SK-N-MC (cell line): ENCODE measurements at places on chromosomes 2 and 18.

- DNase-seq, result no peak
These were observed 33.1 kb downstream of the EN1 start for GRCh38 chr2:118814368-118814767.

DNA sequence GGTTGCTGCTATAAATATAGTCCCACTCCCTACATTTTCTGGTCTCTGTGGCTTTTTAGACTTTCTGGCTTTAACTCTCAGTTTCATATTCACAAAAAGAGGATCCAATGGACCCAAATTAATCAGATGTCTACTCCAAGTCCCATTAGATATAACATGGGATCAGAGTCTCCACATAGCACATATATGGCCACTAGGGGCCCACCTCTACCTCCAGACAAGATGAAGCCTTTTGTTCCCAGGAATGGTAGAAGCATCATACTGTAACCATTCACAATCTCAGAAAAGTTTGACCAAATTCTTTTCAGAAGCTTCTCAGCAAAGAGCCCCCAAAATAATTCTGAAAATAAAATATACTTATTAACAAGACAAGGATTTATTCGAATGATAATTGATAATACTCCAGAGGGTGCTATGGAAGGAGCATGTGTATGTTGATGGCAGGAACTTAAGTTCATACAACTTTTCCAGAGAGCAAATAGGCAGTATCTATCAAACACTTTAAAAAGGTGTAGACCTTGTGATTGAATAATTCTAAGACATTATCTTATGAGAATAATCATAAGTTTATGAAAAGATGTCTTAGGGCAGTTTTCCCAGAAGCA lies 382.3 kb upstream of the CRIM1 start:
- DNase-seq, result no peak

DNA sequence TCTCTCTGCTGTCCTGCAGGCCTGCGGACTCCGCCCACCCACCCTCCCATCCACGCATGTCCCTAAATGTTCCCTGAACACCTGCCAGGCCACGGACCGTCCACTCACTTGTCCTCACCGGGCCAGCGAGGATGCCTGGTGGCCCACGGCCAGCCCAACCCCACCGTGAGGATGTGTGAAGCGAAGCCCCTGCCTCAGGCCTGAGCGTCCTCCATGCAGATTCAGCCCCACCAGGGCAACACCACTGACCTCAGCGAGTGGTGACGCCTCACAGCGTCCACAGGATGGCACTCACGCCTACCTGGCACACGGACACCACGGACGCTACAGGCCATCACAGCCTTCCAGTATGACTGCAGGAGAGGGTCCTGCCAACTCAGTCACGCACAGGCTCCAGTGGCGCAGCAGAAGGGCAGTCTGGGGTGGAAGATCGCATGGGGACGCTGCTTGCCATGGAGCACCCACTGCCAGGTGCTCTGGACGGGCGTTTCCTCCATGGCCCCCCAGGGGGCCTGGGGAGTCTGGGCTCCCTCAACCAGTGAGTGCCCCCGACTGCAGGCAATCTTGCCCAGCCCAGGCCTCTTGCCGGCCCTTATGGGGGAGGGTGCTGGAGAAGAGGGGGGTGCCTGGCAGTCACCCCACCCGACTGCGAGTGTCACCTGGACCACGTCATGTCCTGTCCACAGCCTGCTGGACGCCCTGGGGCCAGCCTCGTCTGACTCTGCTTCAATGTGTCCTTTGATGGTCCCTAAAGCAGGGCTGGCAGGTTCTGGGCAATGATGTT lies 25.4 kb downstream of the HDAC4 start:
- no peak for DNase-seq

DNA sequence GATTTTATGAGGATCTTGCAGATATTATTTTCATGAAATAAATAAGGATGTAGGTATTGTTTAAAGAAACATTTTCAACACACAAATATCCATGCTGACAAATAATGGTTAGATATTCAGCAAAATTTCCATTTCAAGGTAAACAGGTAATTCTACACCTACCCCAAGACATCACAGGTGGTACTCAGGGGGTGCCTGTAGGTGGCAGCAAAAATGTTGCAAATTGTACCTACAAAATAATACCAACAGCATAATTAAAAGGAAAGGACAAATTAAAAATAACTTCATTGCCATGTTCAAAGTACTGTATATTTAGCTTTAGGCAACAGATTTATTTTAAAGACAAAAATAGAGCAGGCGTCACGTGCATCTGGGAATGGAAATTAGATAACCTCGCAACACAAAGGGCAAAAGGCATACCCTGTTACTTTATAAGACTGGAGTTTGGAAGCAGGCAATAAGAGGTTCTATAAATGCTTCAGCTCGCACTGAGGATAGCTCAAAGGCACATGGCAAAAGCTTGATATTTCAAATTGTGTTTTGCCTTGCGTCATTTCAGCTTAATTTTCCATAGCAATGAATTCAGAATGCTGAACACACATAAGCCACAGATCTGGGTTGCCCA lies 630.5 kb downstream of the TDRD15 start:
- DNase-seq, result no peak

DNA sequence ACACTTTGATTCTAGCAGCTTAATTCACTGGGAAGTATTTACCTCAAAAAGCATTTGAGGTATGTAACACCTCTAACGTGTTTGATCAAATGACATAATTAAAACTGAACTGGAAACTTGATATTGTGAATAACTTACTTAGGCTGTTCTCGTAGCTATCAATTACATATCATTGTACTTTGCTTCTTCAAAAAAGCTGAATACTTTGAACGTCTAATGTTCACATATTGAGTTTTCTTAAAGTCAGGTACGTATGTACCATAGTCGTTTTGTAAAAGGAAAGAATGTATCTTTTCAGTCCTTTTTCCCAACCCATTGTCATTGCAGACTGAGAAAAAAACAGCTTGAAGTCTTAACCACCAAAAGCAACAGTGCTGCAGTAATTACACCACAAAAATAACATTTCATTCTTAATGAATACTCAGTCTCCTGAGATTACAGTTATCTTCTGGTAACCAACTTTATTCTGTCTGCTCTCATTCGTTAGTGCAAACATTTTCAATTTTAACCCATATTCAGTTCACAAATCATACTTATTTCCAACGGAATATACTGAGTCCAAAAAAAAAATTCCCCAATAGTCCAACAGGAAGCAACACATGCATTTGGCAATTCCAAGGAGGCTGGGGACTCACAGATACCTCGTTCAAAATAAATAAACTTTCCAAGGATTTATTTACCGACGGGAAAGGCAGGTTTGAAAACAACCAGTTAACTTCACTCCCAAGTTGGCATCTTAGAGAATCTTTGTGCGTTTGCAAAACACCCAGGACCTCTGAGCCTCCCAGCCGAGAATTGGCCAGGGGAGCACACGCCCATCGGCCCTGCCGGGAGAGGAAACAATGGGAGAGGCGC lies 1.1 kb downstream of the CHN1 start:
- DNase-seq, result no peak

- DNase-seq, result no peak
These were observed 4.2 kb downstream of the CAPN10 start for GRCh38 chr2:240590681-240591111.

- no peak for DNase-seq
These were observed 203.0 kb downstream of the SOCS6 start for GRCh38 chr18:70491734-70492348.

GRCh38 chr2:44880125-44880483 lies 61.4 kb upstream of the SIX3 start:
- DNase-seq, result no peak

- no peak for DNase-seq
These were observed 145.3 kb downstream of the SPAG16 start for GRCh38 chr2:213429516-213429915.

DNA sequence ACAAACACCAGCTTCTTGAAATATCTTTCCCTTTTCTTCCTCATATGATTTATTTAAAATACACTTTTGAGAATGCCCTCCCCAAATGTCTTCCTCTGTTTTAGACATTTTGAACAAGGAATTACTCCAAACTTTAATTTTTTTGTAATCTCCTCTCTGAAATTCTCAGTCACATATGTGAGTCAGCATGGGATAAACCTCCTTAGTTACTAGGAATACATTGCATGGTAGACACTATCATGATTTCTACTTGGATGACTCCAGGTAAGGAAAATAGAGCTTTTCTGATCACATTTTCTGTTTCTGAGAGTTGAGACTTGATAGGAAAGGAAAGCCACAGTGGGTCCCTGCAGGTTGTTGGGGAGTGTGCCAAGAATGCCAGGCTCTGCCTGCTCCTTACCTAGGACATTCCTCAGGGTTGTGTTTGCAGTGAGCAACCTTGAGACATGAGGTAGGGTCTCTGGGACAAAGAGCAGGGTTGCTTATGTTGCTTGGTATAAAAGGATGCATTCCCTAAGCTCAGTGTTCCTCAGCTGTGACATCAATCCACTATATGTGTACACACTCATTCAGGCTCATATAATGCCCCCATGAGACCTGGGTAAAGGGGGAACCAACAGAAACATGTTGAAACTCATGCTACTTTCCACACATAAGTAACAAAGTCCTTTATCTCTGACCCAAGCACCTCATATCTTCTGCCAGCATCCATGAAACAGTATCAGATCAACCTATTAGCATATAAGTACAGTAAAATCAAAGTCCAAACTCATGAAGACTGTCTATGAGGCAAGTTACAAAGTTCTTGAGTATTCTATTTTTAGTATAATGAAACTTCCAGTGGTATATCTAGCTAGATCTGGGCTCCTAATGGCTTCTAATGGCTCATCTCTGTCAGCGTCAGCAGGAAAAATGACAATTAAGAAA lies 112.8 kb upstream of the SCN1A start:
- DNase-seq, result no peak

DNA sequence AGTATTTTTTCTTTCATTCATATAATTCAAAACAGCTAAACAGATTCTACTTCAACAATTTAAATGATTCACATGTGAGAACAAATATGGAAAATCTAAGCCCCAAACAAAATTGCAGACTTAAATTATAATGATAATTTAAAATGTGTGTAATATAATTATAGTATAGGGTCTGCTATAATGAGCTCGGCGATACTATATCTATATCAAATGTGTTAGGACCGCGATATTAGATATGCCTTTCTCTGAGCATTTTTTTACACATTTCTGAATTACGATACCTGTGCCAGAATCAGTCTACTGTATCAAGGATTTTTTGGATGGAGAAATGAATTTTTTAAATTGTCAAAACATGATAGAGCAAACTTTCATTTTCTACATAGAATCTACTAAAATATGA lies 808.8 kb upstream of the POU3F3 start:
- DNase-seq, result no peak

- DNase-seq, result no peak
These were observed 26.7 kb downstream of the FBLN7 start for GRCh38 chr2:112164876-112165275.

- no peak for DNase-seq
These were observed 131.0 kb downstream of the SNTG2 start for GRCh38 chr2:1081451-1082225.

DNA sequence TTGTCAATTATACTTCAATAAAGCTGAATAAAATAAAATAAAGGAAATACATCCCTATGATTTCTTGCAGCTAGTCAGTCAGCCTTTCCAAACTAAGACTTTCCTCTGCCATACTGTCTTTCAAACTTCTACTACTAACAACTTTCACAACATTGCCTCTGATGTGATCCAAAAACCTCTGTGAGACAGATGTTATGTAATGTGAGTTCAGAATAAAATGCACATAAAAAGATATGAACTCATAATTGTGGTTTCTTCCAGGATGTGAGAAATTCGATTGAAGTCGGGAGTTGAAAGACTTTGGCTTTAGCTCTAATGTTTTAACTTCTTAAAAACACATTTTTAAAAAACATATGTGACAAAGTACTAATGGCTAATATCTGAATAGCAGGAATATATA lies 98.7 kb downstream of the PIGN start:
- no peak for DNase-seq

DNA sequence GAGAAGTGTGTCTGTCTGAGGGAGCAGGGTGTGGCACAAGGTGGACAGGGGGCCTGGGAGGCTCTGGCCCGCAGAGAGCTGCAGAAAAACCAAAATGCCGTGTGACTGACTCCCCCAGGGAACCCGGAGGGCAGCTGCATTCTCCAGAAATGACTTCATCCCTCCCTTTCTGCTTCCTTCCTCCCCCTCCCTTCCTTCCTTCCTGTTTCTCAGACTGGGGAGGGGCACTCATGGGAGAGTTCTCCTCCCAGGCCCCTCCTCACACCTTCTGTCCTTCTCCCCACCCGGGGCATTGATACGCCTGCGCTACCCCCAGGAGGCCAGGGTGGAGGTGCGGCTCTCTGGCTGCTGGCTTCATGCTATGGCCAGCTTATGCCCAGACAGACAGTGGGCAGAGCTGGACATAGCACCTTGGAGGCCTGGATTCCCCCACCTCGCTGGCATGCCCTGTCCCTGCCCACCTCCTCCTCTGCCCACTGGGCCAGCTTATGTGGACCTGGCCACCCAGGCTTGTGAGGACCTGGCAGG lies 8.2 kb upstream of the GPR17 start:
- peak; percentile 69 for DNase-seq

DNA sequence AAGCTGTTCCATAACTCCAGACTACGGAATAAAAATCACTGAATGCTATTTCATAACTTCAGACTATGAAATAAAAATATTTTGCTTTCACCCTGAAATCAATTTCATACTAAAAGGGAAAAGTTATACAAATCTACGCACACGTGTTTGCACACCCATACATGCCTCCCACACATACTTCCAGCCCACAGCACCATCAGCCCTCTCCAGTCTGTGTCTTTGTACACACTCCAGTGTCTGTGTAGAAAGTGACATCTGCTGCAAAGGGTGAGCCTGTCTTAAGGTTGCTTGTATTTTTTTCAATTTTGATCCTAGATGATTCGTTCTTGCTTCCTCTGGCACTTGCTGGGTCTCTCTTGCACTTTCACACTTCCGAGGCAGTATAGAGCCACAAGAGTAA lies 53.6 kb downstream of the VIT start:
- DNase-seq, result no peak

GRCh38 chr2:102486941-102487702 lies 14.1 kb downstream of the SLC9A4 start:
- no peak for DNase-seq

DNA sequence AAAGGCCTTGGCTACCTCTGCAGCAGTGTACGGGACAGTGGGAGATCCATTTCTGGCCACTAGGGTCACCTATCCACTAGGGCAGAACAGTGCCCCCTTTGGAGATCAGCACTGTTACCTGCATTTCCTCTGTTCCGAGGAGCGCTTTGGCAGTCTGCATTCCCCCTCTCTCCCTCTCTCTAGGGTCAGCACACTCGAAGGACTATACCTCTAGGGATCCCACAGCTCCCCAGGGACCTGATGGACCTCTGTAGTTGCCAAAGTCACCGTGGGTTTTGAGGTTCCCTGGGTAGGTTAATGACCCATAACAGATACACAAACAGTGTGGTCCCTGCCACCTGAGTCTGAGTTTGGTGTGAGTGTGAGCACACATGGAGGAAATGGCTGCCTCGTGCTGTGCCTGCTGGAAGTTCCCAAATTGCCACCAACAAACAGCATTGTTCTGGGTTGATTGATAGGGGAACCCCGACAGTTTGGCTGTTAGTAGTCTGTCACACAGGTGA lies 99.8 kb upstream of the VWC2L start:
- no peak for DNase-seq

- no peak for DNase-seq
These were observed 28.0 kb downstream of the PNO1 start for GRCh38 chr2:68185541-68186164.
